AG08396 (cell line): ENCODE measurements at places on chromosomes 3 and 15.

DNA sequence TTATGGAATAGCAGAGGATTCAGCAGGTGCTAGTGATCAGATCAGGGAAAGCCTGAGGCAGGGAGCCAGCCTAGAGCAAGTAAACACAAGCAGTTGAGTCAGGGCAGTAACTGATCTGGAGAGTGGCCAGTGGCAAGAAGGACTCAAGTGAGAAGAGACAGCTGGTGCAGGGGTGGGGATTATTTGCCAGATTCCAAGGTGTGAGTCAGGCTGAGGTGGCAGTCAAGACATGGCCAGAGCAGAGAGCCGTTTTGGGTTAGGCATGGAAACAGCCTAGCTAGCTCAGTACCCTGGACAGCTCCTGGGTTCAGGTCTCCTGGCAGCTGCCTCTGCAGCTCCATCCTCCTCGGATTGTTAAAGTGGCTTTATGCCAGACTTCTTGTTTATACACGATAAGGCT is 281.9 kb upstream of the ONECUT1 start:
- peak; percentile 8 for DNase-seq

DNA sequence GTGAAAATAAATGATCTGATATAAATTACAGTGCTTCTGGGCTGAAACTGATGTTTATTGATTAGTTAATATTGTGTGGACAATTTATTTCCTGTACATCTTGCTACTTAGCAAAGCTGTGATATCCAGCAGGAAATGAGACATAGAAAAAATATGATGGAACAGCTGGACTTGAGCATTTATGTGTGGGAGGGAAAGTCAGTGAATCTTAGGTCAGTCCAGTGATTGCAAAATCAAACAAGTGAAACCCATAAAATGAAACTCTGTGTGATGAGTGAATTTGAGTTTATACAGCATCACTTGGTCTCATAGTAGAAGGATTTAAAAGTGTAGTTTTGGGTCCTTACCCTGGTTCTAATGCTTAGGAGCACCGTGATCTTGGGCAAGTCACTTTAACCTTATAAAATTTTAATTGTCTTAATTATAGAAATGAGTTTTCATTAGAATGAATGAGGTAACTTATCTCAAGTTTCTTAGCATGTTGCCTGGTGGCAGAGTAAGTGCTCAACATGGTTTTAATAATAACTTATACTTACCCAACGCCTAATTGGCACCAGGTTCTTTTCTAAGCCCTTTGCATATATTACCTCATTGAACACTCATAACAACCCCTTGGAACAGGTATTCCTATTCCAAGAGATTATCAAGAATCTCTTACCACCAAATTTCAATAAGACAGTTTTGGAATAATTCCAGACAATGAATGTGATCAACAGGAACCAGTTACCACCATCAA is 194.6 kb downstream of the ADAMTSL3 start:
- peak; percentile 55 for DNase-seq

- no peak for DNase-seq
These were observed 104.3 kb upstream of the RNU6-1 start for GRCh38 chr15:67944010-67944641.

GRCh38 chr15:39554746-39555387 is 26.0 kb upstream of the THBS1 start:
- DNase-seq = no peak

DNA sequence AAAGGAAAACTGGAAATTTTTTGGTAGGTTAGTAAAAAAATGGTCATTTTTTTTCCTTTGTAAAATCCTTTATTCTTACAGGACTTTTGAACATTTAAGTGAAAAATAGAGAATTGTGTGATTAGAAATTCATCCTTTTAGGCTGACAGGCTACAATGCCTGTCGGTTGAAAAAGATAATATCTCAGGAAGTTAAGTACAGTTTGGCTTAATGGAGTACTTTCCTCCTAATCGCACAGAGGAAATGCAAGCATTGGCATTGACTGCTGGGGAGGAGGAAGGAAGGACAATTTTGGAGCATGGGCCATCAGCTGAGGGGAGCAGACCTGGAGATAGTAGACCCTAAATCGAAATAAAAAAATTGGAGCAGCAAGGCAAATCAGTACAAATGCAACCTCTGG is 135.1 kb upstream of the ICE2 start:
- no peak for DNase-seq

- no peak for DNase-seq
These were observed 347.3 kb downstream of the CNTN3 start for GRCh38 chr3:74267131-74267530.

- no peak for DNase-seq
These were observed 146.9 kb upstream of the LRTM1 start for GRCh38 chr3:55074796-55075195.

- DNase-seq = no peak
These were observed 73.6 kb downstream of the OXSM start for GRCh38 chr3:25863416-25863959.
